Thoracic aorta endothelial cell (primary cell): ENCODE measurements at places on chromosomes 5 and 9. TPM values are rescaled to one million over a fixed set of nuclear protein-coding genes. Genes with fewer than 3 reads are reported as not detected.

Gene CNOT8
- 77.0 and 77.1 TPM in 2 replicates for total RNA-seq

Gene OTP
- not detected in 2 replicates for total RNA-seq

Gene C5orf46
- total RNA-seq, result 0.40 TPM in 1 of 2 replicates, not detected in the other

Gene ENTPD2
- not detected in 2 replicates for total RNA-seq

Gene FAM169A
- 0.27 and 2.7 TPM in 2 replicates for total RNA-seq

Gene IL6ST
- total RNA-seq, result 584 and 586 TPM in 2 replicates

Gene ADAMTSL2
- not detected in 2 replicates for total RNA-seq

Gene PKD2L2
- not detected in 2 replicates for total RNA-seq

Gene TRIM7
- 15.1 and 15.4 TPM in 2 replicates for total RNA-seq

Gene KIF12
- 0.22 TPM in 1 of 2 replicates, not detected in the other for total RNA-seq

Gene PCDHGB7
- 9.4 and 9.8 TPM in 2 replicates for total RNA-seq

Gene PRDM9
- total RNA-seq, result not detected in 2 replicates

Gene TAF11L5
- total RNA-seq, result not detected in 2 replicates

Gene TMEM141
- total RNA-seq, result 42.9 and 43.6 TPM in 2 replicates

Gene ANGPTL2
- 13.7 and 22.1 TPM in 2 replicates for total RNA-seq

Gene AGXT2
- not detected in 2 replicates for total RNA-seq

Gene PCDHB16
- 0.07 and 0.13 TPM in 2 replicates for total RNA-seq

Gene PCDH1
- 163 and 194 TPM in 2 replicates for total RNA-seq

Gene GPR151
- total RNA-seq, result not detected in 2 replicates

Gene ALDH7A1
- total RNA-seq, result 62.4 and 71.1 TPM in 2 replicates

Gene GRM6
- not detected in 2 replicates for total RNA-seq

Gene GARIN3
- not detected in 2 replicates for total RNA-seq

Gene TAL2
- not detected in 2 replicates for total RNA-seq

Gene HAVCR1
- total RNA-seq, result not detected in 2 replicates

Gene NOXA1
- total RNA-seq, result 0.27 and 0.29 TPM in 2 replicates
